DMS 273 treated with DMSO at 0.1 percent for 48 hours (cell line): ENCODE measurements at places on chromosomes 7 and 10.

DNA sequence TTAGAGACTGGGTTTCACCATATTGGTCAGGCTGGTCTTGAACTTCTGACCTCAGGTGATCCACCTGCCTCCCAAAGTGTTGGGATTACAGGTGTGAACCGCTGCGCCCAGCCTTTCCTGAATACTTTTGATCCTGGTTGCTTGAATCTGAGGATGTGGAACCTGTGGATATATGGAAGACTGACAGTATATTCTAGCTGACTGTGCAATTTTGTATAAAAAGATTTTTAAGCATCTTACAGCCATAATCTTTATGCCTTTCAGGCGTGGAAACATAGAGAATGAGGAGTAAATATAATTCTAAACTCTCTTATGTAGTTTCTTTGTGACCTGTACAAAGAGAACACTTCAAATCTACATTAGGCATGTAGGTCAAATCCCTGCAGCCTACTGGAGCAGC, 16.2 kb downstream of the TSPAN14 start:
- no peak for DNase-seq

DNA sequence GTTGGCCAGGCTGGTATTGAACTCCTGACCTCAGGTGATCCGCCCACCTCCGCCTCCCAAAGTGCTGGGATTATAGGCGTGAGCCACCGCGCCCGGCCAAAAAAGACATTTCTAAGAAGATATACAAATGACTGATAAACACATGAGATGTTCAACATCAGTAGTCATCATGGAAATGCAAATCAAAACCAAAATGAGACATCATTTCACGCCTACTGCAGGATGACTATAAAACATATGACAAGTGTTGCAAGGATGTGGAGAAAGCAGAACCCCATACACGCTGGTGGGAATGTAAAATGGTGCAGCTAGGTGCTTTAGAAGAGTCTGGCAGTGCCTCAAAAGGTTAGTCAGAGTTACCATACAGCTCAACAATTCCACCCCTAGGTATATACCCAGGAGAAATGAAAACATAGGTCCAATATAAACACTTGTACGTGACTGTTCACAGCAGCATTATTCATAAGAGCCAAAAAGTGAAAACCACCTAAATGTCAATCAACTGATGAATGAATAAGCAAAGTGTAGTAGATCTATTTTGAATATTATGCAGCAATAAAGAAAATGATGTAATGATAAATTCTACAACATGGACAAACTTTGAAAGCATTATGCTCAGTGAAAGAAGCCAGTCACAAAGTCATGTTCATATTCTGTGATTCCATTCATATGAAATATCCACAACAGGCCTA, 24.5 kb downstream of the TMEM209 start:
- no peak for DNase-seq

DNA sequence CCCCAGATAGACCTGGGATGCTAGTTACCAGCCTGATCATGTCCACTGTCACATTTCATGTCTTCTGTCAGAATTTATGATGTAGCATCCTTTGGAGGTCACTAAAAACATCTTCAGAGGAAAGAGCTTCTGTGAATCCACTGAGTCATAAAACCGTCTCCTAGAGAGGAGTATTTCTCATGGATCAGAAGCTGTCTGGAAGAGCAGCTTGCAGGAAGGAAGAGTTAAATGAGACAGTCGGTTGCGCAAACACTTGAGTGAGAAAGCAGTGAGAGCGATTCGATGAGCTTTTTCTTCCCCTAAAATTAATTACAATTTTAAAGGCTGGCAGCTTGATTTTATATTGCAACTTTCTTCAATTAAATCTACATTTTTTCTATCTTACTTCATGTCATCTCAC, 47.2 kb upstream of the WDR11 start:
- DNase-seq, result no peak

- no peak for DNase-seq
Measured at GRCh38 chr7:116510795-116511194, 11.3 kb downstream of the CAV2 start.
